Stimulated activated CD4-positive, alpha-beta T cell treated with anti-CD3 and anti-CD28 coated beads, Interleukin-2, amount 100 ng/mL, for 4 hours (primary cell): ENCODE measurements at places on chromosomes 6 and 20.

GRCh38 chr20:16580147-16580546, 6.9 kb upstream of the KIF16B start:
- DNase-seq: no peak

GRCh38 chr6:56715741-56716140, 73.1 kb upstream of the DST start:
- no peak for DNase-seq

- DNase-seq: no peak
Observed at GRCh38 chr6:56875961-56876360, 78.9 kb upstream of the BEND6 start.

DNA sequence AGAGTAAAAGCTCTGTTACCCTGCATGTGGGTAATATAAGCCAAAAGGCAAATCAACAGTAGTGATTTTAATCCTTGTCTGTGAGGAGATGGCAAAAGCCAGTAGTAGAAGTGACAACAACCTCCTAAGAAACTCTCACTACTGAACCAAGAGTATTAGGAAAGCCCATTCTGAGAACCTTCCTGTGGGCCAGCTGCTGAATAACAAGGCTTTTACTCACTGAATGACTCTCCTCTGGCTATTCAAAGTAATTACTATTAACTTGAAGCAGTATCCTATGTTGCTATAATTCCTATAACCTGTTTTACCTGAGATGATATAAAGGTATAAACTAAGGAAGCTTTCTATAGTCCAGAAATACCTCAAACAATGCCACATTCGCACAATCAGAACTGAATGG, 55.1 kb downstream of the CHD6 start:
- no peak for DNase-seq

DNA sequence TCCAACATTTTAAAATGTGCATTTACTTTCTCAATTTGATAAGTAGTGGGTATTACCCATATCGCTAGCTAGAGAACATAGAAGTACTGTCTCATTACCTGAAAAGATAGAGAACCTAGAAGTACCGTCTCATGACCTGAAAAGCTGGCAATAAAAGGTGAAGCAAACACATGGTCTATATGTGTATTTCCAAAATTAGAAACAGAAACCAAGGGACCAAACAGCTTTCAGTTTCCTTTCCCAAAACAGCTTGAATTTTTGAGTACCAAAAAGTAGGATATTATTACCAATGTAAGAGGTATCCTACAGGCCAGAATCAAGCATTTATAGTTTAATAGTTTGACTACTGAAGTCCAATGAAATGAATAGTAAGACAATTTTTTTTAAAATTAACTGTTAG, 77.2 kb downstream of the KIF13A start:
- no peak for DNase-seq

GRCh38 chr6:33013608-33014007, 4.2 kb upstream of the HLA-DOA start:
- no peak for DNase-seq

DNA sequence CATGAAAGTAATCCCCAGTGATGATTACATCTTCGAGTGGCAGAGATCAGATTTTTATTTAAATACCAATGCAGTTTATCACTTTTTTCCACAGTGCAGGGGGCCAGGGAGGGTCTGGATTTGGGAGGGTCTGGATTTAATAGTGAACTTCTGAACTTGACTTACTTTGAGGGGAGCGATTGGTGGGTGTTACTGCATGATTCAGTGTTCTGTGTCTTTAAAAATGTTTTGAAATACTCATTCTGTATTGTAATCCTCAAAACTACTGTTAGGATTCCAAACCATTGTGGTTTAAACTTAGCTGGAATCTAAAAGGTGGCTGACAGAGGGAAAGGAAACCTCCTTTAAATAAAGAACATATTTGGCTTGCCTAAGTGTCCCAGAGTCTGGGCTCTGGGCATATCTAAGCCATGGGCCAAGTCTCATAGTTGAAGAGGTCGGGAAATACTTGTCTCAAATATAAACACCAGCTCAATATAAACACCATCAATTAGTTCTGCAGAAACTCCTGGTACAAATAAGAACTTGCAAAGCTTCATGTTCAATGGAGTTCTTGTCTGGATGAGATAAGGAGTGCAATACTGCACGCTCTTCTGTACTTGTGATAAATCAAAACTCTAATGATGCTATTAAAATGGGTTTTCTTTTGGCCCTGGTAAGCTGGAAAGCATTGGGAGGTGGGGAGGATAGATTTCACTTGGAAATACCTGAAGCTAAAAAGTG, 14.4 kb downstream of the JARID2 start:
- no peak for DNase-seq

DNA sequence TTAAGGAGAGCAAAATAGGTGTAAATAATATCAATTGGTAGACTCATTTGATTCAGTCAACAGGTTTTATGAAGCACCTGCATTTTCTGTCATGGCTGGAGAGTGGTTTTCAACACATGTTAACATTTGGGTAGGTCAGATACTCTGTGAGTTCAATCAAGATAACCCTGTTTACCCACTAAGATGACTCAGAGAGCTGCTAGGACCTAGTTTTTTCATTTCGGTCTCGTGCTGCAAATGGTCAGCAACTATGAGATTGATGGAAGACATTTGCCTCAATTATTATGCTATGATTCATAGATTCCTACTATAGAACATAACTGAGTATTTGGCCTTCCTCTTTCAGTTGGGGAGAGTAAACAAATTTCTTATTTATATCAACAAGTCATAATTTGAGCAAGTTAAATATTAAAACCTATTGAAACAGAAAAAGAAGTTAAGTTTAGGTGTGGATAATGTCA, 391.4 kb upstream of the CITED2 start:
- DNase-seq: no peak

- DNase-seq: peak; percentile 31
Observed at GRCh38 chr20:38726804-38727606, 2.7 kb downstream of the SLC32A1 start.

DNA sequence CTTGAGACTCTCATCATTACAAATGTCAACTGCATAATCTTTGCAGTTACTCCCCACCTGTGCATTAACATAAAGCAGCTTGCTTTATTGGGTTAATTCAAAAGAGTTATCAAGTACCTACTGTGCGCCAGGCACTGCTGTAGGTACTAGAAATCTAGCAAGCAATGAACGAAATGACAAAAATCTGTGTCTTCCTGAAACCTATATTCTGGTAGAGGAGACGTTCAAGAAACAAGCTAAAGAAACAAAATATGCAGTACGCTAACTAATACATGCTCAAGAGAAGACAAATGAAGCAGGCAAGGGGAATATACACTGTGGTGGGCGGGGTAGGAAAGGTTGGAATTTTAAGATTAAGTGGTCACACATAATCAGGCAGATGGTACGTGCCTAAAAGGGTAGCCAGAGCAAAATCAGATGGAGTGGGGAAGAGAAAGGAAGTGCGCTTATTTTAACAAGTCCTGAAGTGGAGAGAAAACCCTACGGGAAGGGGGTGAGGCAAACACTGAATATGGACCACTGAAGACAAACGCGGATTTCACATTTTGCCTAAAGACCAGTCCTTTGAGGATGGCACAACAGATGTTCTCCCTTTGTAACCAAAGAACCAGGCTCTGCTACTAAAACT, 1.2 kb downstream of the ELOVL2 start:
- DNase-seq: no peak

DNA sequence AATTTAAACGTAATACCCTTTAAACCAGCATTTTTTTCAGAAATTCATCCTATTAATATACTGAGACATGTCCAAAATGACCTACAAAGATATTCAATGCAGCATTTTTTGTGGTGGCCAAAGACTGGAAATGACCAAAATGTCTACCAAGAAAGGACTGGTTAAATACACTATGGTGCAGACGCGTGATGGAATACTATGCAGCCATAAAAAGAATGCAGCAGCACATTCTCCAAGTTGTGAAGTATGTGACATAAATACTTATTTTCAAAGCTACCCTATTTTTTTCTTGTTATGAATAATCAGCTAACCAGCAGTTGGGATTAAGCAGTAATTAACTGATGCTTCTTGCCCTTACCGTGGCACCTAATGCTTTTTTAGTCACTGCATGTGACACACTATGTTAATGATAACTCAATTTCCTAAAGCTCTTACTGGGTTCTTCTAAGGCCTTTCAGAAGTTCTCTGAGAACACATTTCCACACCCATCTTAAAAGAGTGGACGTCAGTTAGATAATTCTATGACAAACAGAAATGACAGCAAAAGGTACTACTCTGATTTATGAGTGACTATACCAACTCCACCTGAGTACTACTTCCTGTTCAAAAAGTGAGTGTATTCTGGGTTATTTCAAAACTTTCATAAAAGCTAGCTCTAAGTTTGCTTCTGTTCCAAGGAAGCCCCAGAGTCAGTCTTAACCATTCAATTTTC, 24.9 kb downstream of the TTI1 start:
- DNase-seq: no peak

- no peak for DNase-seq
Observed at GRCh38 chr20:62590309-62591121, 51.8 kb upstream of the SLCO4A1 start.

DNA sequence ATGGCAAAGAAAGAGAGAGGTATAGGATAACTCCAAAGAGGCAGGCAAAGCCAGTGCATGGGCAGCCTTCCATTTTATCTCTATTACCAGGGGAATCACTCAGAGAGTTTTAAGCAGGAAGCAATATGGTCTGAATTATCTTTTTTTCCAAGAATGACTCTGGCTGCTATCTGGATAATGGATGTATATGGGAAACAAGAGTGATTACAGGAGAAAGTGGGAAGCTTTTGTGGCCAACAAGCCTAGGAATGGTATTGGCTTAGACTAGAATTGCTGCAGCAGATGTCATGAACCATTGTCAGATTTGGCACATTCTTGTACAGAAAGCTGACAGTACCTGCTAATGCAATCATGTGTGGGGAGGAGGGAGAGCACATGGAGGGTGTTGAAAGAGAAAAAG, 73.0 kb upstream of the BTBD3 start:
- DNase-seq: no peak

- no peak for DNase-seq
Observed at GRCh38 chr20:44643596-44644229, 7.8 kb downstream of the ADA start.

GRCh38 chr6:17871189-17871519, 116.3 kb downstream of the KIF13A start:
- DNase-seq: no peak

- no peak for DNase-seq
Observed at GRCh38 chr6:124887872-124888580, 74.2 kb upstream of the RNF217 start.

DNA sequence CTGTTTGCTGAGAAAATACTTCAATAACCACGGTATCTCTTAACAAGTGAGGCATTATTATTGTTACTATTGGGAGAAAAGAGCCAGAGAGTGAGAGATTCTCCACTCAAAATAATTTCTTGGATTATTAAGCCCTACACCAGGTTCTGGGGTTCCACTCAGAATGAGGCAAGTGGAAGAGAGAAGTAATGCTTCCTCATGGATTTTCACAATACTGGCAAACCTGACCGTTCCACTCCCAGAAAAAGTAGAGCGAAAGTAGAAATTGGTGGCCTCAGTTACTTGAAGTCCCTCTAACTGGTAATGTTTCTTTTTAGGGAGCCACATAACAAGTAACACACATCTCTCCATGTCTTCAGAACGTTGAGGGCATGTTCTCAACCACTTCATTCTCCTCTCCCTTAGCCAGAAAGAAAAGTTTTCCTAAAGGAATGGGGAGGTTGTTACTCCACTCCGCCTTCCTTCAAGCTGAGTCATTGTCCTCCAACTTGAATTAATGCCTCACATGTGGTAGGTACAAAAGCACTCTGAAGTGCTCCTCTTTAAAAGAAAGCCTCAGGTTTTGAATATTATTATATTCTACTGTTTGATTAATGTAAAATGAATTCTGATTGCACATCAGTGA, 1.9 kb downstream of the BAG2 start:
- no peak for DNase-seq

- no peak for DNase-seq
Observed at GRCh38 chr20:25127761-25128537, 46.0 kb upstream of the VSX1 start.

- no peak for DNase-seq
Observed at GRCh38 chr6:117034971-117035370, 157.9 kb downstream of the RFX6 start.

- no peak for DNase-seq
Observed at GRCh38 chr6:13049666-13050254, 278.6 kb downstream of the TBC1D7 start.

- no peak for DNase-seq
Observed at GRCh38 chr6:140586426-140587061, 1212.1 kb upstream of the CITED2 start.

- no peak for DNase-seq
Observed at GRCh38 chr6:149482545-149483333, 2.1 kb downstream of the ZC3H12D start.

GRCh38 chr6:134416418-134417154, 98.7 kb upstream of the SGK1 start:
- no peak for DNase-seq

- DNase-seq: no peak
Observed at GRCh38 chr20:35602851-35603495, 12.7 kb upstream of the SPAG4 start.

- no peak for DNase-seq
Observed at GRCh38 chr20:25576783-25577530, 8.4 kb downstream of the NINL start.

DNA sequence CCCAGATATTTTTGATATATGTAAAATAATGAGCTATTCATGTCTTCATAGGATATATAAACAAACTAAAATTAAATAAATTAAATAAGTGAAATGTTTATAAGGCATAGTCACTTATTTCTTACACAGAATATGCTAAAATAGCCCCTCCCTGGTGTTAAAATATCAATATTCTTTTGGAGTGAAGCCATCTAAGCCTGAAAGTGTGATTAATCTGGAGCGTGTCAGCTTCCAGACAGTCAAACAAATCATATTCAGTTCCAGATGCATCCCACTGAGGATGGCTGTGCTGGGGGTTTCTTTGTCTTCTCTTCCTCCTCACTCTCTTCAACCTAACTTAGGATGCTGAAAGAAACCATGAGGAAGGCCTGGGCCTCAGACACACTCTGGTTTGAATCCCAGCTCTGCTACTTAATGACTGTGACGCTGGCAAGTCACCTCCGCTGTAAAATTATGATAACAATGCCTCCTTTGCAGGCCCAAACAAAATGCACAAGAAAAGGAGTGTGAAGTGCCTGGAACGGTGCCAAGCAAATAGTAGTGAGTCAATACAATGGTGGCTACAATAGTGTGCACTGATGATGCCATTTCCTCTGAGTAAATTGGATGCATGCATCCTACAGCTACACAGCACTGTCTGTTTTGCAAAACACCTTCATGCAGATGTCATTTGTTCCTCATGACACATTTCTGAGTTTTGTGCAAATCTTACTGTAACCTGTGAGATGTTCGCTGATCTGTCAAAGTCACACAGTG, 161.4 kb downstream of the FOXC1 start:
- peak; percentile 24 for DNase-seq

GRCh38 chr6:33696548-33697518, 14.7 kb downstream of the UQCC2 start:
- DNase-seq: no peak

GRCh38 chr20:34375977-34376430, 12.9 kb downstream of the ITCH start:
- no peak for DNase-seq
